ENCODE measurements at places on chromosomes 6 and 20.
A peak's percentile ranks its signal among the peaks of the same experiment; 100 is the strongest.

DNA sequence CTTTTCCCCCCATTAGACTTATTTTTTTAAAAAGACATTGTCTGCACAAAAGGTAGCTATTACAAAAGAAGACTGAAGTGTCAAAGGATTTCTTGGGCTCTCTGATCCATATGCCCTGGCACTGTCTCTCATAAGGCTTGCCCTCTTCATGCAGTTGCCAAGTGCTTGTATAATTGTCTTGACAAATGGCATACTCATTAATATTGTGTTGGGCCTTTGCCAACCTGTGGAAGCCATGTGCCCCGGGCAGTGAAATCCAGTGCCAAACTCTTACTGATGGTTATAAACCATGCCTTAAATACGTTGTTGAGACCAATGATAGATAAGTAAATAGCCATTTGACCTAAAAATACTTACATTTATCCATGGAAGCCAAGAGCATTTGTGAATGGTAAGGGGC lies 98.1 kb downstream of the FARS2 start:
- no peak for DNase-seq

- DNase-seq: no peak
These were observed 152.9 kb downstream of the RNASET2 start for GRCh38 chr6:166803471-166803870.

GRCh38 chr6:132062626-132063025 lies 111.5 kb upstream of the CCN2 start:
- peak; percentile 66 for DNase-seq

- DNase-seq: no peak
These were observed 126.1 kb upstream of the LAMP5 start for GRCh38 chr20:9388160-9388812.

DNA sequence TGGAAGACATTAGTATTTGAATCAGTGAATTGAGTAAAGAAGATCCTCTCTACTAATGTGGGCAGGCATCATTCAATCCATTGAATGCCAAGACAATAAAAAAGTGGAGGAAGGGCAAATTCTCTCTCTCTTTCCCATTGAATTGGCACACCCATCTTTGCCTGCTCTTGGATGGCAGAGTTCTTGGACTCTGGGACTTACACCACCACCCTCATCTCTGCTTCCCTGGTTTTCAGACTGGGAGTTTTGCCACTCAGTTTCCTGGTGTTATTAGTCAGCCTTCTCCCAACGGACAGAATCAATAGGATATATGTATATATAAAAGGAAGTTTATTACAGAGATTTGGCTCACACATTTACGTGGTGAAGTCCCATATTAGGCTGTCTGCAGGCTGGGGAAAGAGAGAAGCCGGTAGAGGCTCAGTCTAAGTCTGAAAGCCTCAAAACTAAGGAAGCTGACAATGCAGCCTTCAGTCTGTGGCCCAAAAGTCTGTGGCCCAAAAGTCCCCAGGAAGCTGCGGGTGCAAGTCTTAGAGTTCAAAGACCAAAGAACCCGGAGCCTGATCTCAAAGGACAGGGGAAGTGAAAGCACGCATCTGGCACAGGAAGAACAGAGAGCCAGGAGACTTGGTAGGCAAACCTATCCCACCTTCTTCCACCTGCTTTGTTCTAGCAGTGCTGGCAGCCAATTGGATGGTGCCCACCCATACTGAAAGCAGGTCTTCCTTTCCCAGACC lies 64.4 kb downstream of the SMPDL3A start:
- no peak for DNase-seq

- DNase-seq: no peak
These were observed 88.9 kb downstream of the COL12A1 start for GRCh38 chr6:75116946-75117345.

DNA sequence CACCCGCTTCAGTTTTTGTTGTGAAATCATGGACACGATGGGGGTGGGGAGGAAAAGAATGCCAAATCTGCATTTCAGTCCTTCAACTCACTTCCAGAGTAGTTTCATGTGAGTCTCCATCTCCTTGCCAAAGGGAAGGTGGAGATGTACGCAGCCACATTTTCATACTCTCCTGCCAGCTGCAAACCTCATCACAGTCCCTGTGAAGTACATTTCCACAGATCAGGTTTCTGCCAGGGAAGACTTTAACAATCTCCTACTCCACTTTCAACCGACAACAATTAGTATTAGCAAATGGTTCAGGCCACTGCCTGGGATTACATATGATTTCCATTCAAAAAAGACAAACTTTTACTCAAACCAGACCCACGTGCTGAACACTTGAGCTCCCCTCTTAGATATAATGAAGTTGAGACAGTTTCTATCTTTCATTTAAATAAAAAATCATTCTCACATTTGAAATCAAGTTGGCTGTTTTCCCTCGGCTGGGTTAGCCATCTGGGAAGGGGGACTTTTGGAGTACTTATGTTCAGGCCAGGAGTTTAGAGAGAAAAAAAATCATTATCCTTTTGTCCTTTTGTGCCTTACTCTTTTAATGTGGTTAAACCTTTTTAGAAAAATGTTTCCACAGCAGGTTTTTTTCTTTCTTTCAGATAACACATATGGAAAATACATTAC lies 51.0 kb upstream of the CEP162 start:
- DNase-seq: no peak

- no peak for DNase-seq
These were observed 243.6 kb downstream of the KCNQ5 start for GRCh38 chr6:72865467-72865866.

- no peak for DNase-seq
These were observed 74.0 kb downstream of the SRC start for GRCh38 chr20:37419774-37420542.

DNA sequence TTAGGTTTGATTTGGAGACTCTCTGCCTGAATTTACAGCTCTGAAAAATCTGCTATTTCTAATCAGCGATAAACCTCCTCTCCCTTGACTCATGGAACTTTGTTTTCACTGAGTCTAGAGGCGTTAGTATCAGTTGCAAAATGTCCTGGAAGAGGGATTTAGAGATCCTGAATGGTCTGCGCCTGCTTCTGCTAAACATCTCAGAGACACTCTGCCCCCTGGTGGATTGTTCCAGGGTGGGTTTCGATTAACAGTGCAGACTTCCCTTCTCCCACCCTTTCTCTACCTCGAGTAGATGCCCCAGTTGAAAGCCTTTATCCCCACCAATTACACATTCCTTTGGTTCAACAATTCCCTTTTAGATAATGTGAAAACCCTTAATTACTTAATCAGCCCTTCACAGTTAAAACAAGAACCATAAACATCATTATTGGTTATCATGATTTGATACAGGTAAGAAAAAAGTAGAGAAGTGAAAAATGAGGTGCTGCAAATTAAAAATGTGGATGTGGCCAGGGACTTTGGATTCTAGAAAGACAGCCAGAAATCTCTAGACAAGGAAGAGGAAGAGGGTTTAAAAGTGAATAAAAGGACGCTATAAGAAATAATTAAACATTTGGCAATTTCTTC lies 5.5 kb downstream of the HTR1B start:
- DNase-seq: peak; percentile 90

DNA sequence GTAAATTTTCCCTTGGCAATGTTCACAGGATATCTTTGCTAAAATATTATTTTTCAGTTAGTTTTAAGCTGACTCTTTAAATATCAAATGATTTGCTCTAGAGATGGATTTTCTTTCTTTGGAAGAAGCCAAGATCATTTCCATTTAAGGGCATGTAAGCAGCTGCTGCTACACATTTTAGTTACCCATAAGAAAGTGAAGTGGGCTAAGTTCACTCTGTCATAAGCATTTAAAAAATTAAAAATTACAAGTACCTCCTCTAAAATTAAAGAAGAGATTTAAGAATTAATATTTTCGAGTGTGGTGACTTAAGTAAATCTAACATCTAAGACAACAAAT lies 1.2 kb upstream of the PLN start:
- no peak for DNase-seq

DNA sequence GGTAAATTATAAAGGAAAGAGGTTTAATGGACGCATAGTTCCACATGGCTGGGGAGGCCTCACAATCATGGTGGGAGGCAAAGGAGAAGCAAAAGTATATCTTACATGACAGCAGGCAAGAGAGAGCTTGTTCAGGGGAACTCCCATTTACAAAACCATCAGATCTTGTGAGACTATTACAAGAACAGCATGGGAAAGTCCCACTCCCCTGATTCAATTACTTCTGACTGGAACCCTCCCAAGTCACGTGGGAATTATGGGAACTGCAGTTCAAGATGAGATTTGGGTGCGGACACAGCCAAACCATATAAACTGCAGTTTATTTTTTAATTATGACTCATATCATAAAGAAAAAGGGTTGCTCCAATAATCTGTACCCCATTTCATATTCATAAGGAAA lies 22.3 kb upstream of the HLA-DQA2 start:
- DNase-seq: no peak

GRCh38 chr6:111992851-111993250 lies 61.1 kb upstream of the CCN6 start:
- peak; percentile 22 for DNase-seq

DNA sequence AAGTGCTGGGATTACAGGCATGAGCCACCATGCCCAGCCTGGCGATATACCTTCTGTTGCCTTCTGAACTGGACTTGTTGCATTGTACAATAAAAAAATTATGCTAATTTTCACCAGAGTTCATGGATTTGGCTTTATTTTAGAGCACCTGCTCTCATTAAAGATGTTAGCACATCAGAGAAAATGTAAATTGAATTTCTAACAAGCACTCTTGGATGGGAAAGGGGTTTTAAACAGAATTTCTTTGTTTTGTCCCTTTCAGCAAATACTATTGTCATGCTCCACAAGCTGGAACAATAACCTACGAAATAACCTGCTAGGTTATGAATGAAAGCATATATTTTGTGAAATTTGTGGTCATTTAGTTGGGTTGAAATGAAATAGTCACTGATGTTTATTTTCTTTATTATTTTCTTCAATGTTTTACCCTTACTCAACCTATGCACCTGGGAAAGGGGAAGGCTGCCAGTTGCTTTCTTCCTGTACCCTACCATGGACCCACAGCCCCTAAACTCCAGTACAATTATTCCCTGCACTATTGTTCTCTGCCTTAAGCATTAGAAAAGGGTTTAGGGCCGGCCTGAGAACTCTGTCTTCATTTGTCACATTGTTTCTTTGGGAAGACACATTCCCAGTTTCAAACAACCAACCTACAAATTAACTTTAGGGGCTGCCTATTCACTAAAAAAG lies 22.2 kb downstream of the ZDHHC14 start:
- no peak for DNase-seq

- DNase-seq: no peak
These were observed 24.6 kb upstream of the SERPINB1 start for GRCh38 chr6:2866171-2866846.

GRCh38 chr20:50435397-50436051 lies 74.7 kb upstream of the PTPN1 start:
- no peak for DNase-seq

- DNase-seq: peak; percentile 67
These were observed 114.9 kb downstream of the FOXC1 start for GRCh38 chr6:1724616-1725015.

- no peak for DNase-seq
These were observed 37.2 kb downstream of the EBF4 start for GRCh38 chr20:2729791-2730190.

DNA sequence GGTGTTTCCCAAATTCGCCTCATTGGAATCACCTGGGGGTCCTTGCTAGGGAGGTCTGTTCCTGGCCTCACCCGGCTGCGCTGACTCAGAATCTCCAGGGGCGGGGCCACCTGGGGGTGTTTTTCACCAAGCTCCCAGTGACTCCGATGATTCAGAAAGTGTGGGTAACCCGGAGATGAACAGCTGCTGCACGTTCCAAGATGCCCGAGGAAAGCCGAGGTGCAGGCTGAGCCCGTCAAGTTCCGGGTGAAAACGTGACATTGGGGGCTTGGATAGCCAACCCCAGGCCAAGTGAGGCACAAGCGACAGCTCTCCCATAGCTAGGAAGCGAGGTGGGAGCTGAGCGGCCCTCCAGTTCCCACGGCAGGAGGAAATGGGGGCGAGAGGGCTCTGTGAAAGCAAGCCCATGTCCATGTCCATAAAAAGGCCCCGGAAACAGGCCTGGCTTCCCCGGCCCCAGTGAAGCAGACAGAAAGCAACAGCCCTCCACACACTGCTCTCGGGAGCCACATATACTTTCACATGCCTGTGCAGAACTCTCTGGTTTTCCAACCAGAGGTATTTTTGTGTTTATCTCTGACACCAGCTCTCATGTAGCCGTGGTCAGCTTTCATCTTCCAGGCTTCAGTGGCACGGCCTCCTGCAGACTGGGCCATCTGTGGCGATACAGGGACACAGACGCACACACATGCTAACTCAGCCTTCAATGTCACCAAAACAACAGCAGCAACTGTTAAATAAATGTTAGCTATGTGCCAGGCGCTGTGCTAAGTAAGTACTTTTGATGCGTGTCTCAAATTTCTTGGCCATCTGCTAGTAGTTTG lies 90.7 kb upstream of the CCDC28A start:
- DNase-seq: peak; percentile 72

GRCh38 chr6:92979281-92979680 lies 440.1 kb downstream of the EPHA7 start:
- no peak for DNase-seq

DNA sequence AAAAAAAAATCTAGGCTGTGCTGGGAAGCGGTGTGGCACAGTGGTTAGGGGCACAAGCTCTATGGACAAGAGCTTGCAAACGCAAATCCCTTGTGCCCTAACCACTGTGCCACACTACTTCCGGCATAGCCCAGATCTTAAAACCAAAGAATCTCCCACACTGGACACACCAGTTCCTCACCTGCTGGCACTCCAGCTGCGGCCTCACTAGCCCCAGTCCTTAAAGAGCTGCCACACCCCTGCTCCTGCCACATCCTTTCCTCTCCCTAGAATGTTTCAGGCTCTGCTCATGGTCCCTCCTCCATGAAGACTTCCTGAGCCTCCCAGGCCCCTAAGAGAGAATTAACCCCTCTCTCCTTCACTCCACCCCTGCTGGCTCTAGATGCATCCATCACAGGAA lies 71.8 kb upstream of the SRSF6 start:
- no peak for DNase-seq

DNA sequence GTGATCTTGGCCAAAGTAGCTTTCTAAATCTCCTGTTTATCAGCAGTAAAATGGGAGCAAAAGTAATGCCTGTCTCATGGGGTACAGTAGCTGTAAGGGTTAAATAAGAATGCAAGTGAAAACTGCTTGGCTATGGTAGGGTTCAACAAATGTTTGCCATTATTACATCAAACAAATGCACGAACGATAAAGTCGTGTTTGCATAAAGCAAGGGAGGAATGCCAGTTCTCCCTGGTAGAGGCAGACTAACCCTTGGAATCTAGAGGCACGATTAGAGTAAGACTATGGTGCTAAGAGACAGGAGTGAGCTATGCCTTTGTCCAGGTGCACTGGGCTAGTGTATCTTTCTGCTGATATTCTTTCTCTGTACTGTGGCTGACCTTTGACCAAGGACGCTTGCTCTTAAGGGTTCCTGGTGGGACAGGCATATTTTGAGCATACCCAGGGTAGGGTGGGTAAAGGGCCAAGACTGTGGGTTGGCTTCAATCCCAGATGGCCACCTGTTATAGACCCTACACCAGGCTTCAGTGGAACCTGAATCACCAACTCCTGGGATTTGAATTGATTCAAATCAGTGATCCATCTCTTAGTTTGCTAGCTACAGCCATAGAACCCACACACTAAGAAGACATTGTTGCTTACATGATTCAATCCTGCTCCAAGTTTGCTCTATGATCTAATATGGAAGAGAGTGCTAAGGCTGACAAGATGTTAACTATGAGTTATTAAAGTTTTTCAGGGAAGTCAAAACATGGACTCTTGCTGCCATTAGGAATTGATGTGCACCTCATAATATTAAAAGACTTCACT lies 139.9 kb downstream of the CCDC170 start:
- no peak for DNase-seq

- DNase-seq: no peak
These were observed 98.6 kb downstream of the EYA4 start for GRCh38 chr6:133339543-133340384.

- peak; percentile 5 for DNase-seq
These were observed 9.9 kb upstream of the SPATS1 start for GRCh38 chr6:44332585-44332984.

All from lung microvascular endothelial cell (primary cell).